ENCODE measurements at places on chromosomes 2 and 18.

DNA sequence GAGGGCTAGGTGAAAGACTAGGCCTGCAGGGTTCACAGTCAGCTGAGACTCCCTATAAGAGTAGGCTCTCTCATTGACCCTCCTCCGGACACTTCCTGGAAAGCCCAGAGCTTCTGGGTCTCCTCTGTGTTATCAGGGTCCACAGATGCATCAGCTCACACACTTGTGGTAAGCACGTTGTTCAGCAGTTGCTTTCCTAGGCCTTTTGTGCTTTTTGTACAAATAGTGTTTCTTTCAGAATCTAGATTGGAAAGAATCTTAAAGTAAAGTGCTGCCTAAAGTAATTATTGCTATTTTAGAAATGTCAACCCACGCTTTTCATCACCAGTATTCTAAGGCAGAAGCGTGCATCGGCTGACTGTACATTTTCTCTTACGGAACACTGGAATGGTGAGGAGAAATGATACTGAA lies 15.5 kb downstream of the SLC9A2 start:
- DNase-seq = no peak

DNA sequence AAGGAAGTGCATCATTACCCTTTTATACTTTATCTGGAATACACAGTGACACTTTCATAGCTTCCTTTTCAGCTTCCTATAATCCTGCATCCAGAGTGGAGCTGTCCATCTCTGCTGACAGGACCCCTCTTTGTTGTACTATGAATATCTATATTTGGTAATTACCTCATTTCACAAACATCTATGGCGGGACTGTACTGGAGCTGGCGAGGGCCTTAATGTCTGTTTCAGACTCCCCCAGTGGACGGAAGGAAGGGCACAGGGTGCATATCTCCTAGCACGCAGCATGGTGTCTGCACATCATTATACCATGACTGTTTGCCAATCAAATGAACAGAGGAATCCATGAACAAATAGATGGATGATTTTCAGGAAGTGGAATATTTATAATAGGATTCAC lies 142.3 kb downstream of the SOX11 start:
- DNase-seq = no peak

DNA sequence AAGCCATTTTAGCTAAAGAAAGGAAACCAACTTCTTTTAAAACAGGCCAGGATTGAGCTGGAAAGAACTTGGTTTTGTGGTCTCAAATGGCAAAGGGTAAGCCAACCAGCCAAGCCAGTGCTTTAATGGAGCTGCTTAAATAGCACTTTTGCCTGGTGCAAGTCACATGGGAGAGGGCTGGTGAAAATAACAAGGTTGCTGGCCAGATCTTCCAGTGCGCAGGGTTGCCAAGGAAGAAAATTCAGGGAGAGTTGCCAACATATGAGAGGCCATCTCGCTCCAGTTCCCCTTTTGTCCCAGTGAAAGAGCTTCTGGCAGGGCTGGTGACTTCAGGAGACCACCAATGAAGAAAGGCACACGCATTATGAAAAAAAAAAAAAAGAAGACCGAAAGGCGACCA lies 57.3 kb downstream of the IRS1 start:
- DNase-seq = no peak

GRCh38 chr2:218508299-218508698 lies 59.9 kb downstream of the USP37 start:
- DNase-seq = no peak

GRCh38 chr18:56562479-56562878 lies 75.9 kb downstream of the TXNL1 start:
- DNase-seq = no peak

DNA sequence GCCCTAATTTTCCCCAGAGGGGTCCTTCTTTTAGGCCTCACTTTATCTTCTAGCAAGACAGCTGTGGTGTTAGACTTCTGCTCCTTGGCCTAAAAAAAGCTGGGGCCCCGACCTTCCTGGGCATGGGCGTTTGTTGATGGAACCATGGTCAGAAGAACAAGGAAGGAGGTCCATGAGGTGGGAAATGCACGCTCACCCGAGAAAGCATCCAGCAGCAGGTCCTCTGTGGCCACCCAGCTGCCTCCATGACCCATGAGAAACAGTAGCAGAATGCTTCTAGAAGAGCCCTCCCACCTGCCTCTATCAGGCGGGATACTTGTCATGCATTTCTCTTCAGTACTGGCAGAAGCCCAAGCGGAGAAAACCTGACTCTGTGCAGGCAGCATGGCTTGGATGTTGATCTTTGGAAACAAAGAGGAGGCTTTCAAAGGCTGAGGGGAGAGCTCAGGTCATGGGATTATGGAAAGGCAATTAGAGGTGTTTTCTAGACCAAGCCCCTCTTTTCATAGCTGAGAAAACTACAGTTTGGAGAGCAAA lies 249.1 kb downstream of the FAM210A start:
- no peak for DNase-seq

DNA sequence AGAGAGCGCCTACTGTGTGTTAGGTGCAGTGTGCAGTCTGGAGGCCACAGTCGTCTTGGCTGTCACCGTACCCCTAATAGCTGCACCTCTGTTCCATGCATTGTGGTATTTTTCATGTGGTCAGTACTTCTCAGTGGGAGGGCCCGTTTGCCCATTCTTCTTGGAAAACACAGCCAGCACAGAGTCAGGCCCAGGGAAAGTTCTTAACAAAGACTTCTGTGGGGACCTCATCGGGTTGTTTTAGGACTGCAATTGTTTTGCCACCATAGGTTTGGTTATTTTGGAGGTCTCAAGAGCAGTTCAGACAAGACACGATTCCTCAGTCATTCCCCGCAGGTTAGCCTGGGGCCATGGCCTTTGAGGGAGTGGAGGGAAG lies 62.3 kb downstream of the SMIM21 start:
- DNase-seq = no peak

DNA sequence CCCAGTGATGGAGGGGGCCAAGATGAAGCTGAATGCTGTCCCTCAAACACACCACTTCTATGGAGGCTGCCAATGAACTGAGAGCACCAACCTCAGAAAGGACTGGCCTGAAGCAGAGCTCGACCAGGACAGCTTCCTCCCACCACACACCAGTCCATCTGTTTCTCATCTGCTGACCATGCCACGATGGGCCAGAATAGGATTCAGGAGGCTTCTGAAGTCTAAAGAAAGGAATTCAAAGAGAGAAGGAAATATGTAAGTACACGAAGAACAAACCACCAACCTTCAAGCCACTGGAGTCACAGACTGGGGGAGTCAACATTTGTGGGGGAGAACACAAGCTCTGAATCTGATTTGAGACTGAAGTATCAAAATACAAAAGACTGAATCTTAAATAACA lies 157.6 kb upstream of the CCDC68 start:
- no peak for DNase-seq

GRCh38 chr2:198807131-198807530 lies 650.6 kb downstream of the SATB2 start:
- no peak for DNase-seq

- no peak for DNase-seq
These were observed 132.8 kb downstream of the L3MBTL4 start for GRCh38 chr18:6281874-6282273.

DNA sequence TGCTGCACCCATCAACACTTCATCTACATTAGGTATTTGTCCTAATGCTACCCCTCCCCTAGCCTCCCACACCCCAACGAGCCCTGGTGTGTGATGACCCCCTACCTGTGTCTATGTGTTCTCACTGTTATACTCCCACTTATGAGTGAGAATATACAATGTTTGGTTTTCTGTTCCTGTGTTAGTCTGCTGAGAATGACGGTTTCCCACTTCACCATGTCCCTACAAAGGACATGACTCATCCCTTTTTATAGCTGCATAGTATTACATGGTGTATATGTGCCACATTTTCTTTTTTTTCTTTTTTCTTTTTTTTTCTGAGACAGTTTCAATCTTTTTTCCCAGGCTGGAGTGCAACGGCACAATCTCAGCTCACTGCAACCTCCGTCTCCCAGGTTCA lies 284.1 kb upstream of the CYP26B1 start:
- DNase-seq = no peak

DNA sequence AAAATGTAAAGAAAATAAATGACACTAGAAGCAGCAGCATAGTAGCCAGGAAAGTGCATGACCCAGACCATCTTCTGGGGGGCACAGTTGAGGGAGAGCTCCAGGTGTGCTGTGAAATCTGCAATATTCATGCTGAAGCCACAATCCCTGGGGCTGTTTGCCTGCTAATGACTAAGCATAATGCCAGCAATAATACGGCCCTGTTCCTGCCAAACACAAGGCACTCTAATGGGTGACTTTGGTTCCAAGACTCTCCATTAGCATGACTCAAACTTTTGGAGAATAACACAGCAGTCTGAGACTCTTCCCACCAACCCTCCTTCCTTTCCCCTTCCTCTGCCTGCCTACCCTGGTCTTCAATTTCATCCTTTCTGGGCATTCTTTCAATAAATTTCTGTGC lies 77.9 kb upstream of the DOCK10 start:
- no peak for DNase-seq

- no peak for DNase-seq
These were observed 284.5 kb downstream of the SS18 start for GRCh38 chr18:25805939-25806338.
